AML-193 (cell line): ENCODE measurements at places on chromosomes 2 and 18.
A peak's percentile ranks its signal among the peaks of the same experiment; 100 is the strongest.

GRCh38 chr18:52288403-52289004 lies 51.5 kb upstream of the DCC start:
- peak; percentile 0 for DNase-seq

DNA sequence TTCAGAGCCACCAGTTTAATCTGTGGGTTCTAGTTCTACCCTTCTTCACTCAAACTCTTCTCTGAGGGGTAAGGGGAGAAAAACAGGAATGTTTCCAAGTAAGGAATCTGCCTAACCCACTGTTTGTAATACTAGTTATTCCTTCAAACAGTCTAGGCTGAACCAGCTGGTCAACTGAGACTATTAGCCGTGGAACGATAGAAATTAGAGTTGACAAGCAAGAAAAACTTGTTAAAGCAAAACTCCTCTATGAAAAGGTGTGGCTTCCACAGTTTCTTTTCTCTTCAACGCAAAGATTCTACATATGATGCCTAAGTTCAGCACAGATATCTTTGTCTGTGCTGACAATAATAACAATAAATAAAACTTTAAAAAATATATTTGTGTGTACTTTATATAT lies 11.5 kb downstream of the PAIP2B start:
- DNase-seq, result no peak

- no peak for DNase-seq
These were observed 103.6 kb downstream of the NXPH2 start for GRCh38 chr2:138676619-138677021.

- no peak for DNase-seq
These were observed 257.9 kb downstream of the NDUFA10 start for GRCh38 chr2:239767021-239767905.

- DNase-seq, result no peak
These were observed 16.0 kb downstream of the CTIF start for GRCh38 chr18:48554610-48555400.

DNA sequence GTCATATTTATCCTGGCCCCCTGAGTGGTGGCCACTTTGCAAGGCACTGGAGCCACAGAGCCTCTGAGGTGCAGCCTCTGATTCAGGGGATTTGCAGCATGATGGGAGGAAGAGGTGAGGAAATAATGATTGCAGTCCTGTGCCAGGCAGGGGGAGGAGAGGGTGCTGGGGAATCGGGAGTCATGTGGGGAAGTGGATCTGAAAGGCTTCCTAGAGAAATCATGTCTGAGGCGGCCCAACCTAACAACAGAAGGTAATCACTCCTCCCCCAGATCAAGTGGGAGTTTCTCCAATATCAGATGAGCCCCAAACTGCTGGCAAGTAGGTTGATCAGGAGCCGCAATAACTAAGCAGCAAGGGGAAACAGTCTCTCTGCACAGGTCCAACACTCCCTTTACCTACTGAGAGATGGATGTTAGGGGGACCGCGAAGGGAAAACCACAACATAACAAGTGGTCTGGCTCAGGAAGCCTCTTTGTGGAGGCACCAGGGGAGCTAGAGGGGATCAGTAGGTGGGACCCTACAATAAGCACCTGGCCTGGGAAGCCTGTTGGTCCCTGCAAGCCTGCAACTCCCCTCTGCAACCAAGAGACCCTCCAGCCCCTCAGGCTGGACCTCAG lies 71.8 kb upstream of the NPAS2 start:
- DNase-seq, result no peak

DNA sequence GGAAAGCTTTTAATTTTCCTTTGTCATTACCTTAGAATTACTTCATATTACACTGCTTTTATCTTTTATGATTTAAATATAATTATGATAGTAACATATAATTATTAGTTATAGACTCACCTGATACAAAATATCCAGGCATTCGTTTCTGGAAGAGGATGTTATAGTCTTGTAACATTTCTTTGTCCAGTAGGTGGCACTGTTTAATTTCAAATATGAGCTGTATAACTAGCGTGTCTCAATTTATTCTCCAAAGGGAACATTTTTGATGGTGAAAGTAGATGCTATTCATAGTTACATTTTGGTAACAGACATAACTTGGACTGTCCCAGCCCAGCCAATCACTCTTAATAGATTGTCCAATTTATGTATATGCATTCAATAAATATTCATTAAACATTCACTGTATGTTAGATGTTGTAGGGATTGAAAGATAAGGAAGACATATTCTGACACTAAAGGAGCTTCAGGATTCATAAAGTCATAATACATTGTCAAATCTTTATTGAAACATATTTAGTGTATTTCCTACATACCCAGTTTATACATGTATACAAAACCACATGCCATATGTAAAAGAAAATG lies 19.2 kb downstream of the DAW1 start:
- DNase-seq, result peak; percentile 71

- DNase-seq, result no peak
These were observed 495.8 kb upstream of the ACVR2A start for GRCh38 chr2:147348931-147349555.

DNA sequence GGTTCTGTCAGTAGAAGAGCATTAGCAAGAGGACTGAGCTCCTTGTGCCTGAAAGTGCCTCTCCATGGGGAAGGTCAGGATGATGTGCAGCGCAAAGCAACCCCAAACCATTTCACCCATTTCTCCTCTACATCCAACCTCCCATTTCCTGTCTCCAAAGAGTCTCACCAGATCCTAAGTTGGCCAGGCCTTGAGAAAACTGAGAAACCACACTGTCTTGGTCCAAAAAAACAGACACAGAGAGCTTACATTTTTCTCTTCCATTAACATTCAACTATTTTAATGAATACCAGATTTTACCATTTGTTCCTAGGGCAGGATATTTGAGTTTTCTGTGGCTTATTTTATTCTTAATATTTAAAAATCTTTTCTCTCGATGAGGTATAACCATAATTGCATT lies 195.0 kb downstream of the EPHA4 start:
- no peak for DNase-seq

DNA sequence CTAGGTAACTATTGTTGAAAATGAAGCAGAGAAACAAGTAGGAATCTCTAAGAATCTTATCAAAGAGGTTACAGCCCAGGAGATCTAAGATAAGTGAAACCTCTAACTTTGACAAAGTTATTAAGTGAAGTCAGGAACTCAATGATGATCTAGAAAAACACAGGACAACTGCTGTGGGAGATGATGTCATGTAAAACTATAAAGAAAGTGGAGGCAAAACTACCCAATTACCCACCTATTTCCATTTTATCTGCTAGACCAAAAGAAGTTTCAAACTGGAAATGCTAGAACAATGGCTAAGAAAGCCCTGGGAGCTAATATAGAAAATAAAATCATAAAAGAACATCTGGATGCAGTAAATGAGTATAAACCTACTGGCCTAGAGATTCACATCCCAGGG lies 50.3 kb downstream of the SATB2 start:
- DNase-seq, result no peak

DNA sequence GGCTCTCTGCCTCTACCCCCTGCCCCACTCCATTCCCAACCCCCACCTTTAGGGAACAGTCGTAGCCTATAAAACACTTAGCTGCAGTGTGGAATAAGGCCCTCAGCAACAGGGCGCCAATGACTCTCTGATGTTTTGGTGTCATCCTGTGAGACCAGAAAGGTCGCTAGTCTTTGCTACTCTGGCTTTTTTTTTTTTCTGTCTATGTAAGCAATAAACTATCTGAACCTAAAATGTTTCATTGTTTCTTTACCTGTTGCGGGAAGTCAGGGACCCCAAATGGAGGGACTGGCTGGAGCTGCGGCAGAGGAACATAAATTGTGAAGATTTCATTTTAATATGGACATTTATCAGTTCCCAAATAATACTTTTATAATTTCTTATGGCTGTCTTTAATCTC lies 154.6 kb downstream of the COPS8 start:
- no peak for DNase-seq

DNA sequence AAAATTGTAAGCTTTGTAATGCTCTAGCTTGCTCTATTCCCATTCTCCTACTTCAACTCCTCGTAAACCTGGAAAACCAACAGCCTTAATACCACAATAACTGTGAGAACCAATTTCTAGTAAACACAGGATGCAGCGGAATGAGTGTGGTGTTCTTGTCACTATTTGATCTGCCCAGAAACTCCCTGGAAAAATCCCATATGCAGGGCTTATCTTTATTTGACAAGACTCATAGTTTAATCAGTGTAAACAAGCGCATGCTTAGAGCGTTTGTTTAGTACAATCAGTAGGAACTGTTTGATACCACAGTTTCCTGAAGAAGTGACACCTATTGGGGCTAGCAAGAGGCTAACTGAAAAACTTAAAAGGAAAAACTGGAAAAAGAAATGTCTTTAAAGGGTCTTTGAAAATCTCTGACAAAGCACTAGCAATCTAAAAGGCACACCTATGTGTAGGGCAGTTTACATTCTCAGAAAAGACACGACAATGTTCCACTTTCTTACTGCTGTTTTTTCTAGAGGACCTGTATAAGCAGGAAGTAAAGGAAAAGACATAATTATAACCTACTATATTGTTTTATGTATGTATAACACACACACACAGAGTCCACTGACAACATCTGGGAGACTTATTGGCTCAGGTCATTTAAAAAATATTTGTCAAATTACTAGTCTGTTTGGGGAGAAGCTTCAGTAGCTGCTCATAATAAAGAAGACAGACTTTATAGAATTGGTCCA lies 241.4 kb upstream of the KLHL14 start:
- no peak for DNase-seq

DNA sequence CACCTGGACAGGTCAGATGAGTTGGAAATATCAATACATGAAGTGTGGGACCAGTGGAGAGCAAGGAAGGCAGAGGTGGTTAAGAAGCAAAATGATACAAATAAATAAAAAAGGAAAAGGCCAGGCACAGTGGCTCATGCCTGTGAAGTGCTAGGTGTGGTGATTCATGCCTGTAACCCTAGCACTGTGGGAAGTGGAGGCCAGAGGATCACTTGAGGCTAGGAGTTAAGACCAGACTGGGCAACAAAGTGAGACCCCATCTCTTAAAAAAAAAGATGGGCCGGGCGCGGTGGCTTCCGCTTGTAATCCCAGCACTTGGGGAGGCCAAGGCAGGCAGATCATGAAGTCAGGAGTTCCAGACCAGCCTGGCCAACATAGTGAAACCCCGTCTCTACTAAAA lies 2.9 kb downstream of the STON1 start:
- DNase-seq, result no peak

DNA sequence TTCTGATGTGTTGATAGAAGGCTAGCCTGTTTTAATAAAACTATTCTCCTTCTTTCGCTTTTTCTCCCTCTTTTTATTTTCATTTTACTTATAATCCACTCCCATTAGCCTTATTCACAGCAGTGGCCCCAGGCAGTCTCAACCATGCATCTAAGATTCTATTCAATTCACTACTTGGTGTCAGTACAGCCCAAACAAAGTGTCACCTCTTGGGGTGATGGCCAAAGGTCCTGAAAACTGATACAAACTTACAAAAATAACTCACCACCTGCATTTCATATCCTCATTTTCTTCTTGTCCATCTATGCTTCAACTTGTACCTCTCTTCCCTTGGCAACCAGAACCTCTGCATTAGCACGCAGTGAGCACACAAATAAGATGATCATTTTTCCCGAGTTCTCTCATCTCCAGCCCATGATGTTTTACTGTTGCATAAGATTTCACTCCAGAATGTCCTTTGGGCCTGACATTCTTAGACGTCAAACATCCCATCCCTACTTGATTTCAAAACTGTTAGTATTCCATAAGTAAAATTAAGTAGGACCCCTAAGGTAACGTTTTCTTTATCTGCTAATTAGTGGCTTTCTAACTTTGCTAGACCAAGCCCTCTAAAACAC lies 559.3 kb upstream of the TNP1 start:
- DNase-seq, result no peak

DNA sequence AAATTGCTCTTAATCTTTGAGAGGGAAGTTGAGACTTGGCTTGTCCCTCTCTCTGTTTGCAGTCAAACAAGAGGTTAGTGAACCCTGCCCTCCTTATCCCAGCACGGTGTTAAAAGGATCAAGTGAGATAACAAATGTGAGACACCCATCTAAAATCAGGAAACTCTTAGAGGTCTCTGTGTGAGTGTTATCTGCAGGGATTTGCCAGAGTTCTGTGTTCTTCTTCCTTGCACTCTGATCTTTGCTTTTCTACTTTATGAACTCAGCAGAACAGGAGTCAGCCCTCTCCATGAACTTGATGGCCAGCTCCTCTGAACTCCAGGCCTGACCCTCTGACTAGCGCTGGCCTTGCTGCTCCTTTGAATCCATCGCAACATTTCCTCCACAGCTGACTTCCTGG lies 123.8 kb downstream of the NCKAP5 start:
- no peak for DNase-seq

DNA sequence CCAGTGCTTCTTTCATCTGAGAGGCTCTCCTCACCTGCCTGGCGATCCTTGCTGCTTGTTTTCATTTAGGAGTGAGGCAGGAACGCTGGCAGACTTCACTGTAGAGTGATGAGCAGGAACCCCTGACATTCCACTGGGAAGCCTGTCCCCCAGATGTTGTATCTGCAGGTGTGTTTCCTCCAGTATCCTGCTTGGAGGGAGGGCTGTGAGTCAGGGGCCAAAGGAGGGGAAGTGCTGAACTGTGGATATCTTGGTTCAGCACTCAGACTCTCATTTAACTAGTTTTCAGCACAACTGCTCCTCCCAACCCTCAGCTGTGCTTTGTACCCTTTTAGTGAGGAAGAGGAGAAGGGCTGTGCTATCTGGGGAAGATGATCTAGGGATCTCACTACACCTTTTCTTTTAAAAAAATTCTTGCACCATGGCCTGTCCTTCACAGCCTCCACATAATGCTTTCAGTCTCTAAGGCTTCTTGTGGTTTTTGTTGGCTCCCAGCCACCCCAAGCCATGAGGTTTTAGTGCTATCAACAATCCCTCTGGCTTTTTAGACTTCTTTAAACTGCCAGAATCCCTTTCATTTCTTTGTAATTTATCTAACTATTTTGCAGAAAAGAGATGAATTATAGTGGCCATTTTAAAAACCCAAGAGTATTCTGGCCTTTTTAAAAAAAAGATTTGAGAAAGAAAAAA lies 11.2 kb downstream of the ANKAR start:
- peak; percentile 51 for DNase-seq

- no peak for DNase-seq
These were observed 18.6 kb downstream of the SMAD2 start for GRCh38 chr18:47911877-47912276.

DNA sequence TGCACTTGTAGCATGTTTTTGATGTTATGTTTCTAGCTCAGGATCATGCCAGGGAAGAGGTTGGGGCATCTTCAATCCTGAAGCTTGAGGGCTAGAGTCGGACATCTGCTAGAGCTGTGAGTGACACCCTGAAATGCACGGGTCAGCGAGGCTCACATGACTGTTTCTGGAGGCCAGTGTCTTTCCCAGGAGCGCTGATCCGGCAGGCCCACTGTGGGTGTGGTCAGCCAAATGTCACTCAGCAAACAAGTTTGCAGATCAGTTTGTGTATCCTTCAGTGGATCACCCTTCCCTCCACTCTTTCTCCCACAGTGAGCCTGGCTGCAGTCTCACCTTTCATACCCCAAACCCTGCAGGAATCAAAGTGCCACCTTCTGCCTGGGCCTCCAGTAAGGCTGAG lies 23.0 kb upstream of the ARHGEF4 start:
- DNase-seq, result no peak

- DNase-seq, result peak; percentile 9
These were observed 296.5 kb upstream of the GYPC start for GRCh38 chr2:126359494-126359893.
